ENCODE measurements at places on chromosomes 6 and 20.

- DNase-seq: peak; percentile 7
Observed at GRCh38 chr6:106866875-106867658, 107.5 kb downstream of the CD24 start.

- no peak for DNase-seq
Observed at GRCh38 chr20:21360705-21361104, 36.6 kb downstream of the NKX2-4 start.

- no peak for DNase-seq
Observed at GRCh38 chr20:53872561-53873229, 197.7 kb downstream of the BCAS1 start.

- DNase-seq: no peak
Observed at GRCh38 chr6:68114463-68115047, 520.5 kb upstream of the ADGRB3 start.

DNA sequence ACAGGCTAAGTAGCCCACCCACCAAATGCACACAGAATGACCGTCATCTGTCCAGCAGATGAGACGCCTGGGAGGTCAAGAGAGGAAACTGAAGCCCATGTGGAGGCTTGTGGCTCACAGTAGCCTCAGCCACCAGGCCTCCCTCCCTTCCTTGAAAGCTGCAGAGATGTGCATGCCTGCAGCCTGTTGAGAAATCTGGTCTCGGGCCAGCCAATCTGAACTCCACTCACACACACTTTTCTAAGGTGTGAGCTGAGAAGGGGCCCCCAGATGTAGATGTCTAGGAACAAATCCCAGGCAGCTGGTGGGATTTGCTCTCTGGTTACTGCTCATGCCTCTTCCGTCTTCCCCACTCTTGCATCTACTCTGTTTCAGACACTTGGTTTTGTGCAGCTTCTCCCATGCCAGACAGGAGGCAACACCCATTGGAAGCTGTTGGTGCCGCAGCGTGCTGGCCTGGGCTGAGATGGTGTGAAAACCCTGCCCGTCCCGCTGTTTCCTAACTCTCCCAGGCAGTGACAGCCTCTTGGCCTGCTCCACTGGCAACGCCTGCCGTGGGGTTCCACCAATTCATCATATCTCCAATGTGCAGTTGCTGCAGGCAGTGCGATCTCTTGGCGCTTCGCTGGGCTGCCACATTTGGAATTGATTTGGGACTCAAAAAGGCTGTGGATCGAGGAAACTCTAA lies 24.1 kb upstream of the PAX1 start:
- no peak for DNase-seq

DNA sequence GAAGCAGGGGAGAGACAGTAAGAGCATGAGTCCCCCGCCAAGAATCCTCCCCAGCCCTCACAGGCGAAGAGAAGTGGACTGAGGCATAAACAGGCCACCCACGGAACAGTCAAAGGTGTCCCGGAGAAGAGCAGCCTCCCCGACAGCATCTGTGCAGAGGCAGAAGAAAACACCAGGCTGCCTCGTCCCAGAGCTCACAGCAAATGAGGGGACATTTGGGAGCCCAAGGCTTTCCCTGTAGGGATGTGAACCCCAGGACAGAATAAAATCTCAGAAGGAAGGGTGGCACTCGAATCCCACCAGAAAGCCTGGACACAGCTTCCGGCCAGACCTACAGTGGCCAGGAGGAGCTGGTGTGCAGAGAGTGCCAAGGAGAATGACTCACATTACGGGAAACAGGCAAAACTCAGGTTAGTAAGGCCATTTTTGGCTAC lies 90.4 kb downstream of the DLL1 start:
- DNase-seq: no peak

DNA sequence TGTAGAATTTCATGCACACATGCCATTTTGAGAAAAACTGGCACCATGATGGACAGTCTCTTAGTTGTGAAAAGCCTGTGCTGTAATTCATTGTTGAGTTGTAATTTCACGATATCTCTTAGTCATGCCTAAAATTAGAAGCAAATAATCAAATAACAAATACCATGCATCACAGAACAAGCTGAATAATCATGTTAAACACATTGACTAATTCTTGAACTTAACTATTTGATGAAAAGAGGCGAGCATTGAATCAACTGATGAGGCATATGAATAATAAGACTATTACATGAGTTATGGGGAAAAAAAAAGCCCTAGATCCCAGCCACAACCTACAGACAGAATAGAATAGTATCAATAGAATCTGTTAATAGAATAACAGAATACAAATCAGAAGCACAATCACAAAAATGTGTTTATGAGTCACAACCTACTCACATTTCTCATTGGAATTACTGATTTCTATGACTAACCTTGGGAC lies 14.2 kb upstream of the RNF217 start:
- no peak for DNase-seq

DNA sequence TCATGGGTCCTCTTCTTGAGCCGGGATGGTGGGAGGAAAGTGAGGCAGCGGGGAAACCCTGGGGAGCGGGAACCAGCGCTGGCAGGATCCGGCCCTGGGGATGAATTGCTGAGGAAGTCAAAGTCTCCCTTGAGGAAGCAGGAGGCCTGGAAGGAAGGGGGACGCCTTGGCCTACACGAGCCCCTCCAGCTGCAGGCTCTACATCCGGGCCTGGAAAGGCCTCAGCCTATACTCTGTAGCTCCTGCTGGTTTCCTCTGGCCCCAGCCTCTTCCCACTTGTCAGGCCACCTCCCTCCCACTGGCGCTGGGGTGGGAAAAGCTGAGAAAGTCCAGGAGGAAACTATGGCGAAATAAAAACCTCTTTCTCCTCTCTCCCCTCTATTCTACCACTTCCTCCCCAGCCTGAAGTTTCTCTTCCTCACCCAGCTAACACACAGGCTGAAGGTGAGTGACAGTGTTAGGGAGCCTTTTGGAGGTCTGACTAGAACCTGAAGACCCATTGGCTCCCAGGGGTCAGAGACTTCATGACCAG lies 14.9 kb downstream of the TREML2 start:
- no peak for DNase-seq

DNA sequence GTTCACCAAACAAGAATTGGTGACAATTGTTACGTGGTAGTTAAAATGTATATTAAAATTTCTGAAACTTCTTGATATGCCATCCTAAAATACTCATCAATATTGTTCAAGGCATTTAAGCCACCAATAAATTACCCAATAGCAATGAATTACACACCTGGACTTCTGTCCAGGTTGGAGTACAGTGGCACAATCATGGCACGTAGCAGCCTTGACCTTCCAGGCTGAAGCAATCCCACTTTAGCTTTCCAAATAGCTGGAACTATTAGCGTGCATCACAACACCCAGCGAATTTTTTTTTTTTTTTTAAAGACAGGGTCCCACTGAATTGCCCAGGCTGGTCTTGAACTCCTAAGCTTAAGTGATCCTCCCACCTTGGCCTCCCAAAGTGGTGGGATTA lies 17.2 kb downstream of the SRPK1 start:
- DNase-seq: no peak

DNA sequence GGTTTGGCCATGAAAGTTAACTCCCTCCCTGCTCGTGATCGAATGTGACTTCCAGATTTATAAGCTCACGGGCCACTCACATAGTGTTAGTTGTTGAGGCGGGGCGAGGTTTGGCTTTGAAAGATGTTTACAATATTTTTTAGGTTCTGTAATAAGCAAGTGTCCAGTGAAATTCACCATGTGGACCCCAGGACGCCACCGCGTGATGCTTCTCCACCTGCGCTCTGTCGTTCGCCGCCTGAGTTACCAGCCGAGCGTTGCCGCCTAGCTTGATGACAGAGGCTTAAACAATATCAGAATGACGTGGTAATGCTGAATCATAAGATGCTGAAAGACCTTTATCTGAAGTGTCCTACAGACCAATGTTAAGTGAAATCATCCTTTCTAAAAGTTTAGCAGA lies 241.0 kb downstream of the MYLK4 start:
- DNase-seq: no peak

DNA sequence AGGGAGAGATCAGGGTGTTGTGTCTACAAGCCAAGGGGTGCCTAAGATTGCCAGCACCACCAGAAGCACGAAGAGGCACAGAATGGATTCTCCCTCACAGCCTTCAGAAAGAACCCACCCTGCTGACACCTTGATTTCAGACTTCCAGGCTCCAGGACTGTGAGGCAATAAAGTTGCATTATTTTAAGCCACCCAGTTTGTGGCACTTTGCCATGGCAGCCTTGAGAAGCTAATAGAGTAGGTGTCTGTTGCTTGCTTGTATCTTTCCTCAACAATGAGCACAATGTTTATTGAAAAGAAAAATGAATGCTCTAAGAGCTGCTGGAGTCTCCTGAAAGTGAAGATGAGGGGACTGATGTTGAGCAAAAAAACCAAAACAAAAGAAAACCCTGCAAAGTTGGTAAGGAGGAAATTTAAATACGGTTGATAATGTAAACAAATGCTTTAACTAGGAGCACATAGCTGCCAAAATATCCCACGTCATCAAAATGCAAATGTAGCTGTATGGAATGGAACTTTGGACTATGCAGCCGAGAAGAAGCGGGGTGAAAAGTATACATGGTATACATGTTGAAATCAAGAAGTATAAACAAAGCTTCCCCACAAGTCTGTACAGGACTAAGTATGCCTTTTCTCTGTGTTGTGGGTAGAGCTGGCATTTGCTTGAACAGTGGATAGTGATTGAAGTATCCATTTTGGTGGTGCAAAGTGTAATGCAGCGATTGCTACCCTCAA lies 8.0 kb downstream of the IL20RA start:
- no peak for DNase-seq

DNA sequence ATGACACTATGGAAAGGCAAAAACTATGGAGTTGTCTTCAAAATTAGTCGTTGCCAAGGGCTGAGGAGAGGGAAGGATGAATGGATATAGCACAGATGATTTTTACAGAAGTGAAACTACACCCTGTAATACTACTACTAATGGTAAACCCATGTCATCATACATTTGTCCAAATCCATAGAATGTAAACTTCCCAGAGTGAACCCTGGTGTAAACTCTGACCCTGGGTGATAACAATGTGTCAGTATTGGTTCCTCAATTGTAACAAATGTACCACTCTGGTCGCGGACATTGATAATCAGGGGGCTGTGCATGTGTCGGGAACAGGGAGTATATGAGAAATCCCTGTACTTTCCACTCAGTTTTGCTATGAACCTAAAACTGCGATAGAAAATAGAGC lies 72.2 kb downstream of the CNBD2 start:
- no peak for DNase-seq

GRCh38 chr20:2313316-2313715 lies 17.5 kb downstream of the TGM3 start:
- DNase-seq: no peak

DNA sequence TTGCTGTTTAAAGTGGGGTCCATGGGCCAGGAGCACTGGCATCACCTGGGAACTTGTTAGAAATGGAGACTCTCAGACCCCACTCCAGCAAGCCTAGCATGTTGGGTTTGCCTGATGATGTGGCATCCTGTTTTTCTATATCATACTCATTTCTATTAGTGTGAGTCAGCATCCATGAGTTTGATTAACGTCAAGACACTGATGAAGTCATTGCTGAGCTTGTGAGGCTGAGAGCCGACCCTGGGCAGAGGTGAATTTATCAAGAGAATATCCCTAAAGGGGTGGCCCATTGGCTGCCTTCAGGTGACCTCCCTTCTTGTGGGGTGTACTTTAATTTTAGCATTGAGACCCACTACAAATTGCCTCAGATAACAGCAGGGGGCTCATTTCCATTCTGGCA lies 43.4 kb upstream of the RNF144B start:
- no peak for DNase-seq

DNA sequence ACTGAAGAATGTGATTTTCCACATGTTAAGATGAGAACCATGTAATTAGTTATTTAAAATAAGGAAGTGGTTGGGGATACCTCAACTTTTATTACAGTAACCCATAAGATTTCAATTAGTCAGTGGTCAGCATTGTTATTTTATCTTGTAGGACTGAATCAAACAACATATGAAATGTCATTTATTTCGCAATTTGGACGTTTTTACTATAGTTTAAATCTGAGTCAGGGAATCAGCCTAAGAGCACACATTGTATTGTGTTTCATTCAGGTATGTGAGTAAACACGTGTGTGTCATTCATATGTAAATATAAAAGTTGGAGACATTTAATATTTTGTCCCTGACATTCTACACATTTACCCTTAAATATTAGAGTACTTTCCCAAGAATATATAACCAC lies 1418.7 kb downstream of the GRIK2 start:
- DNase-seq: no peak

GRCh38 chr6:156963712-156964700 lies 186.8 kb downstream of the ARID1B start:
- no peak for DNase-seq

GRCh38 chr20:50520222-50520880 lies 10.2 kb downstream of the PTPN1 start:
- DNase-seq: no peak

- DNase-seq: no peak
Observed at GRCh38 chr6:105533301-105533700, 130.4 kb upstream of the PREP start.

- DNase-seq: no peak
Observed at GRCh38 chr6:169912266-169913095, 161.1 kb downstream of the ERMARD start.

- DNase-seq: no peak
Observed at GRCh38 chr20:48748556-48748955, 79.2 kb downstream of the PREX1 start.

DNA sequence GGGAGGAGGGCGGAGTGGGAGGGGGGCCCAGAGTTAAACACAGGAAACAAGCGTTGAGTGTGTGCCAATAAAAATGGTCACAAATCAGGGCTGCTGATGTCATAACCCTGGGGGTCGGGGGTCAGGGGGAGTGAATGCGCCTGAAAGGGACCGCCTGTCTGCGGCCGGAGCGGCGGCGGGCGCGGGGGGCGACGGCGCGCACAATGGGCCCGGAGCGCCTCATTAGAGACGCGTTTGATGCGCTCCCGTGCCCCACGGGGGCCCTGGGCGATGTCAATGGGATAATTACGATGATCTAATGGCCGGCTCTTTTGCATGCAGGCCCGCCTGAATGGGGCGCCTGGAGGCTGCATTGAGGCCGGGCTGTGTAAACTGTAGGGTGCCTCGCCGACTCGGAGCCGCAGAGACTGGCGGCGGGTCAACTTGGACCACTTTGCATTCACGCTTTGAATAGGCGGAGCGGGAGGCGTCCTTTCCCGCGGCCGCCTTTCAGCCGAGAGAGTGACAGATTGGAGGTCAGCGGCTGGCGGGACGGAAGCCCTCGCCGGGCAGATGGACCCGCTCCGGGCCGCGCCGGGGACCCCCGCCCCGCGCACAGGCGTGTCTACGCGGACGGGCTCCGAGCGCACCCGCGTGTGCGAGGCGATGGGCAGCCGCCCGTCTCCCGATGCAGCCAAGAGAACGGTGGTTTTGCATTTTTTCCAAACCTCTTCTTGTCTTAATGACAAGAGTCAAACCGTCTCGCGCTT lies 296.1 kb downstream of the TFAP2C start:
- DNase-seq: peak; percentile 99

GRCh38 chr6:3500262-3501014 lies 43.6 kb upstream of the SLC22A23 start:
- no peak for DNase-seq

DNA sequence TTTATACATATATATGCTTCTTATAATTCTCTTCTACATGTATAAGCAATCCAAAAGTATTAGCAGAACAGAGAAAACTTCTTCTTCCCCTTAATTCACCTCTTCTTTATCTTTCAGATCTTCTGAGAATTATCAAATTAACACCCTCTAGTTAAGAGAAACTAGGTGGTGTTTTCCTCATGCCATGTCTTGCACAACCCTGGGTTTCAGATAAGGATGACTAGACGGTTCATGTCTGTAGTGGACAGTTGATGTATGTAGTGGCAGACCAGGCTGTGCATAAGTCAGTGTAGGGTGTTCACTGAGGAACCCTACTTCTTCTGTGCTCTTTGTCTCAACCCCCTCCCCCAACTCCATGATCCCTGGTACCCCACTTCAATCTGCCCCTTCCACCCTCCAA lies 187.3 kb downstream of the SAMD5 start:
- DNase-seq: no peak
